ENCODE measurements at places on chromosomes 13 and 19. TPM values are rescaled to one million over a fixed set of nuclear protein-coding genes. Genes with fewer than 3 reads are reported as not detected.

The ZNF730 gene
- not detected for total RNA-seq

The NLRP9 gene
- not detected for total RNA-seq

The TRAPPC2B gene
- 12.7 TPM for total RNA-seq

DNA sequence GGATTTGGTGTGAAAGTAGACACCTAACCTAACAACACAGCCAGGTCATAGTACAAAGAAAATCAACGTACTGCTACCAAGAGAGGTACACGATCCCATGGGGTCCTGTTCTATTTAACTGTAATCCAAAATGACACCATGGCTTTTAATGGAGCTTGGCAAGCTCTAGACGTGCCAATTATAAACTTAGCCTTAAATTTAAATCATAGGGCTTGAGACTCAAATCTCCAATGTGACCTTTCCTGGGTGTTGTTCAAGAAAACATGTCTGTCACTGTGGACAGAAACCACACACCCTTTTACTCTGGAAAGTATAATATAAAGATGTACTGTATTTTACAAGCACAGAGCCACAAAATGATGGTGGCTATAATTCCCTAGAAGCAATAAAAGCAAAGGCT, 299.3 kb downstream of the ENOX1 start:
- no peaks in the 10 kb centered on the region for H3K4me1 ChIP-seq
- no peaks in the 10 kb centered on the region for H3K27me3 ChIP-seq
- no peak for DNase-seq
- H3K27ac ChIP-seq: no peak overlapping the region
- no peaks in the 10 kb centered on the region for H3K36me3 ChIP-seq

GRCh38 chr19:33298146-33298911, 4.0 kb downstream of the CEBPA start:
- H3K27me3 ChIP-seq: peaks cover 39% of the 10 kb centered on the region
- no peak for DNase-seq
- H3K36me3 ChIP-seq: no peaks in the 10 kb centered on the region
- H3K4me1 ChIP-seq: peaks cover 25% of the 10 kb centered on the region
- no peak overlapping the region for H3K4me3 ChIP-seq
- no peak overlapping the region for H3K27ac ChIP-seq

DNA sequence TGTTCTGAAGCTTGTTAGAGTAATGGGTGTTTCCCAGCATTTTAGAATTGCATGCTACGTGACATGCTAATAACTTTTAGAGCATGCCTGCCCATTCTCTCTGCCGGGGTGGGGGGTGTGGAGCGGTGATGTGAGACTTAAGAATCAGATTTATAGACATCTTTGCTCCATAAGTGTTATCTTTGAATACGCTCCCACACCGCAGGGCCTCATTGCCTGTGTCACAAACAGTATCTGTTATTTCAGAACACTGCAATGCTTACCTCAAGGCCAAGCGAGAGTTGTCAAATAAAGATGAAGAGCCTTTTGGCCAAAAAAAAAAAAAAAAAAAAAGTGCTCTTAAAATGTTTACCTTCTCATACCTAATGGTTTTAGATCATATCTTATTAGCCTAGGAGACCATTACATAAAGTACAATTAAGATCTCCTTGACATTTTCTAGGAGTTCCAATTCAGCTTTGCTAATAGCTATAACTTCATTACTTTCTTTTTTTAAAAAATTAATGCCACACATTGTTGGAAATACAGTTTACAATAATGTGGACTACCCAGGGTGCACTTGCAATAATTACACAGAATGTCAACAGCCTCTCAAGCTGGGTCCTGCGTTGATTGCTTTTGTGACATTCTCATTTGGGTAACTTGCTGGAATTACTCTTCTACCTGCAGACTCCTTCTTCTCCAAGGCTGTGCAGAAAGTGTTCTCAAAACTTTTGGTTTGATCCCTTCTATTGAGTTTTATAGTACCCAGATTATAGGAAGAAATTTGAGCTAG, 525.3 kb downstream of the KLF12 start:
- no peak for DNase-seq
- H3K4me3 ChIP-seq: no peak overlapping the region
- H3K27ac ChIP-seq: no peak overlapping the region
- no peaks in the 10 kb centered on the region for H3K27me3 ChIP-seq

GRCh38 chr19:10226376-10227025, 4.6 kb downstream of the S1PR2 start:
- no peak for DNase-seq
- H3K4me3 ChIP-seq: no peak overlapping the region
- H3K36me3 ChIP-seq: peaks cover 11% of the 10 kb centered on the region
- peaks cover 34% of the 10 kb centered on the region for H3K4me1 ChIP-seq
- no peak overlapping the region for H3K27ac ChIP-seq

DNA sequence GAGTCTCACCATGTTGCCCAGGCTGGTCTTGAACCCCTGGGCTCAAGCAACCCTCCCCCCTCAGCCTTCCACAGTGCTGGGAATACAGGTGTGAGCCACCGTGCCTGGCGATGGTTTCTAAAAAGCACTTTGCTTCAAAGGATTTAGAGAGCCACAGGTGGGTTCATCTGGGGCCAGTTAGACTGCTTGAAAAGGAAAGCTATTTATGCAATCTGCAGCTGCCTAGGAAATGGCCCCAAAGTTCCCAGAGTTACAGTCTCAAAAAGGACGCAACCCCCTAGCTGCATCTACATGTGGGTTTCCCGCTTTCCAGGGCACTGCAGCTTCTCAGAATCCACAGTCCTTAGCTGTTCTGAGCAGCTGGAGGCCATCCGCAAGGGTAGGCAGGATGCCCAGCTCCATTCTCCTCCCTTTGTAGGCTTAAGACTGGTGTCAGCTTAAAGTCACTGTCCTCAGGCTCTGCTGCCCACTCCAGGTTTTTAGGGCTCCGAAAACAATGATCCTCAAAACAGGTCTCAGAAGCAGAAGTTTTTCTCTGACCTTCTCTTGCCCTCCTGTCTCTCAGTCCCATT, 41.4 kb downstream of the ZNF823 start:
- H3K27ac ChIP-seq: no peak overlapping the region
- no peaks in the 10 kb centered on the region for H3K36me3 ChIP-seq
- no peak for DNase-seq
- H3K27me3 ChIP-seq: peaks cover 20% of the 10 kb centered on the region
- H3K4me3 ChIP-seq: no peak overlapping the region

DNA sequence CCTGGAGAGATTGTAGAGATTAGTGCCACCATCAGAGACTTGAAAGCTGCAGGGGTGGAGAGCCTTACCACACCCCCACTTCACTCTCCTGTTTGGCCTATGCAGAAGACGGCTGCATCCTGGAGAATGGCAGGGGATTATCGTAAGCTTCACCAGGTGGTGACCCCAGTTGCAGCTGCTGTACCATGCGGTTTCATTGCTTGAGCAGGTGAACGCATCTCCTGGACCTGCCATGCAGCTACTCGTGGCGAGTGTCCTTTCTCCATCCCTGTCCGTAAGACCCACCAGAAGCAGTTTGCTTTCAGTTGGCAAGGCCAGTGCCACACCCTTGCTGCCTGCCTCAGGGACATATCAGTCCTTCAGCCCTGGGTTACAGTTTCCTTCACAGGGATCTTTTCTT, 21.2 kb downstream of the PPP5C start:
- DNase-seq: no peak
- H3K27ac ChIP-seq: no peak overlapping the region
- H3K36me3 ChIP-seq: peaks cover 45% of the 10 kb centered on the region

- no peak overlapping the region for H3K4me3 ChIP-seq
- no peaks in the 10 kb centered on the region for H3K36me3 ChIP-seq
- no peaks in the 10 kb centered on the region for H3K27me3 ChIP-seq
- no peak for DNase-seq
- no peaks in the 10 kb centered on the region for H3K4me1 ChIP-seq
Observed at GRCh38 chr19:57118848-57119247, 937 bp upstream of the USP29 start.

Data from CD4-positive, alpha-beta T cell (primary cell).